ENCODE measurements at places on chromosomes 16 and 17.

DNA sequence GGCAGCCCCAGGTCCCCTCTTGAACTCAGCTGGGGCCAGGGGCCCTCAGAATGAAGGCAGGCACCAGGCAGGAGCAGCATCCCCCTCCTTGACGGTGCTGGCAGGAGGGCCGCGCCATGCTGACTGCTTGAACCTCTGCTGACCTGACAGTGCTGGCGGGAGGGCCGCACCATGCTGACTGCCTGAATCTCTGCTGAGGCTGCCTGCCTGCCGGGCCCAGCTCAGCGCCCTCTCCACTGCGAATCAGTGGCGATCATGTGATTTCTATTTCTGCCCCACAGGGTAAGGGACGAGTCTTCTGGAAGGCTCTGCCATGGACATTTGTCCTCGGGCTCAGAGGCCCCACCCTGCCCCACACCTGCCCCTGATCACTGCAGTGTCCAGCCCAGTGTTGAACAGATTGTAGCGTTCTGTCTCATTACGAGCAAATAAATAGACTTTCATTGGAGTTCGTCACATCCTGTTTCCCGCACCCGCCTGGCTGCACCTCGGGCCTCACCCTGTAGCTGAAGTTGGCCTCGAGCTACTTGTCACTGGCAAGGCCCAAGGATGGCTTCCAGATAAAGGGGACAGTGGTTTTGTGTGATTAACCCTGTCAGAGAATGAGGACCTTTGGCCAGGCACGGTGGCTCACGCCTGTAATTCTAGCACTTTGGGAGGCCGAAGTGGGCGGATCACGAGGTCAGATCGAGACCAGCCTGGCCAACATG lies 8.6 kb downstream of the C16orf90 start:
- no peak for DNase-seq

DNA sequence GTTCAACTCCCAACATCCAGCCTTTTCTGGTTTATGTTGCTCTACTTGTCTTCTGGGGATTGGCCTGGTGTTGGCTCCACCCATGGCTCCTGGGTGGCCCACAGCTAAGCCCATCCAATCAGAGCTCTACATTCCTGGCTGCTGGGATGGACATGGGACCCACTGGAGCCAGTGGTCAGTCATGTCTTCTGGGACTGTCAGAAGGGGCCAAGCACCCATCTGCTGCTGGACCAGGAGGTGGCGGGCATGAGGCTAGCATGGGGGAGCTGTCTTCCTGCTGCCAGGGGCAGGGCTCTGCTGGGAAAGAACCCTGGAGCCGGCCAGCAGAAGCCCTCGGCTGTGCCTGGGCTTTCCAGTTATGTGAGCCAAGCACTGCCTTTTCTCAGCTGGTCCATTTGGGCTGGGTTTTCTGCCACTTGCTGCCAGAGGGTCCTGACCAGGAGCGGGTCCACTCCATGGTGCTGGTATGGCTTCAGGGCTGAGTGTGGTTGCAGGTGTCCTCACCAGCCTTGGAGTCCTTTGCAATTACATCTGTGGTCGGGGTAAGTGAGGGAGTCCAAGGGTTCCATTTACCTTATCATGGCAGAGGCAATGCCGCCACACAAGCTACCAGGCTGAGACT lies 17.4 kb upstream of the ZNF469 start:
- no peak for DNase-seq

GRCh38 chr17:28350271-28350670 lies 7.1 kb downstream of the POLDIP2 start:
- DNase-seq, result no peak

DNA sequence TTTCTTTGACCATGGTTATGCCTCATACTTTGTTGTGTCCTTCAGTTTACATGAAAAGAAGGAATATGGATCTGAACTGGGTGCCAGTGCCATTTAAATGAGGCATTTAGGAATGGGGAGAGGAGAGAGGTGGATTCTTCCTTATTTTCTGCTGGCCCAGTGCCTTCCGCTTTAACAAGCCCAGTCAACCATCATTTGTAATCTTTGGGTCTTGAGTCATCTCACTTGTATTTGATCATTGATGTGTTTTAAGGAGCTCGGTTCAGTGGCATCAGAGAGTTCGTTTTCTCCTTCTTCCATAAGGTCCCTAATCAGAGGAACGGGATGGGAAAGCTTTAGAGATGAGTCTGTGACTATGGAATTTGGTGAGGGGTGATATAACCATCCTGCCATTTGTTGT lies 334.9 kb downstream of the WWOX start:
- DNase-seq, result peak; percentile 90

- DNase-seq, result no peak
Measured at GRCh38 chr17:51493206-51493605, 232.9 kb downstream of the UTP18 start.

DNA sequence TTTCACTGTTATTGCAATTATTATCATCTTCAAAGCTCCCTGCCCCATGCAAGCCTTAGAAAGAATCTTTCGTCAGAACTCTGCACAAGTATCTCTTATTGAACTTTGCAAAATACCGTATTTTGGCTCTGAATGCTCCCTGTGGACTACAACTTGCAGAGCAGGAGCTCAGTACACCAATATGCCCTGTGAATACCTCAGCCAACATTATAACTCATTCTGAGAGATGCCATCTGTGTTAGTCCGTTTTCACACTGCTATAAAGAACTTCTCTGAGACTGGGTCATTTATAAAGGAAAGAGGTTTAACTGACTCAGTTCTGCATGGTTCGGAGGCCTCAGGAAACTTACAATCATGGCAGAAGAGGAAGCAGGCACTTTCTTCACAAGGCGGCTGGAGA lies 87.2 kb upstream of the XYLT1 start:
- no peak for DNase-seq

DNA sequence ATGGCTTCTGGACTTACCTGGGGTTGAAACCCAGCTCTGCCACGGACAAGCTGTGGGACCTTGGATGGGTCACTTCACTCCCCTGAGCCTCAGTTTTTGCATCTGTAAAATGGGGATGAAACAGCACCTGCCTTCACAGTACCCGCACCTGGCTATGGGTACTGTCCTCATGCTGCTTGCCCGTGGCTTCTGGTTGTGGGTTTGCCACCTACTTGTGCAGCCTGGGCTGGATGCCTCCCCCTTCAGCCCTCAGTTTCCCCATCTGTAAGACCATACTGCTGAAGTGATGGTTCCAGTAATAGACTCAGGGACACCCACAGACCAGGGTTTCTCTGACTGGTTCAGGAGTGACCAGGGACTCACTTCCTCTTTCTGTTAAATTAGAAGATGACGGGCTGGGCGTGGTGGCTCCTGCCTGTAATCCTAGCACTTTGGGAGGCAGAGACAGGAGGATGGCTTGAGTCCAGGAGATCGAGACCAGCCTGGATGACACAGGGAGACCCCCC lies 9.4 kb downstream of the GLIS2 start:
- DNase-seq, result no peak

DNA sequence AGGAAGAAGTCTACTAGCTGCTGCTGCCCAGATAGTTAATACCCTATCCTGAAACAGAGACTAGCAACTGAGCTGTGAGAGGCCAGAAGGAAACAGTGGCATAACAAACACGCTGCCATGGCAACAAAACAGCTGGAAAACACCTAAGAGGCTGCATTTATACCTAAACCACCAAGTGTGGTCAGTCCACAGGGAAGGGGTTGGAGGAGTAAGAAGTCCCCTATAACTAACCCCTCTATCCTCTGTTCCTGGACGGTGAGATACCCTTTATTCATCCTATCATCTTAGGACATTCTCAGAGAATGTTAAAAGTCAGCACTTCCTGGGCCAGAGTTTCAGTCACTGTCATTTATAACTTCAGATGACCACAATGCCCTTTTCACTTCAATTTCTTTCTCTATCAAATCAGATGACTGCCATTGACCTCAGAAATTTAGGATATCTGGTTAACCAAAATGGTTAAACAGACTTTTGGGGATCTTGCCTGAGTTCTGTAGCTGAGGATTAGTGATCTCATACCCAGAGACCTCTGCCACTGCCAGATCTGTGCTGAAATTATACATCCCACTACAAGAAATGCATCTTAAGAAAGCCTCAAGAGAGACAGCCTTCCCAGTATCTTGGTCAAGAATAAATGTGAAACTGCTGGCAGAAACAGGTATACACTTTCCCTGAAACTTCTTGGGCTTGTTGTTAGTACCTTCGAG lies 36.2 kb downstream of the STH start:
- DNase-seq, result no peak

GRCh38 chr17:27157297-27157696 lies 136.6 kb upstream of the WSB1 start:
- no peak for DNase-seq

GRCh38 chr17:7004398-7005253 lies 7.8 kb upstream of the RNASEK start:
- peak; percentile 78 for DNase-seq

DNA sequence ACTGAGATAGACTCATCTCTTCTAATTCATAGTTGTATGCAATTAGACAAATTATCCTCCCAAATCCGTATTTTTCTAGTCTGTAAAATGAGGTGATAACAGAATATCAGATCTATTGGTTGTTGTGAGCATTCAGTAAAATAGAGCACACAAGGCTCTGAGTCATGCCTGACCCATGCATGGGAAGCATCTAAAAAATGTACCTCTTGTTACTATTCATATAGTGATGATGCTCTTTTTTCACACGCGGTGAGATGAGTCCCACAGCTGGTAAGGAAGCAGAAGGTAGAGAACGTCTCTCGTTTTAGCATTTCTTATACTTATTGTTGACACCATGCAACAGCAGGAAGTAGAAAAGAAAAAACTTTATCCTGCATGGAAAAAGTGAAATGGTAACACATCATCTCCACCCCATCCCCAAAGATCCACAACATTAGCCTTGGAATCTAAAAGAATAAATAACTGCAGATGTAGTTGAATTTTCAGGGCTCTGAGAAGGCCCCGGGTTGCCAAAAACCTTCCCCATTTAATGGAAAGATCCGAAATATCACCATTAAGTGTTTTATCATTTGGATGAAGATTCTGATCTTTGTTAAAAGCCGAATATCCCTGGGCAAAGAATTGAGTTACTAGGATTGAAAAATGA lies 215.6 kb downstream of the TMEM114 start:
- no peak for DNase-seq

DNA sequence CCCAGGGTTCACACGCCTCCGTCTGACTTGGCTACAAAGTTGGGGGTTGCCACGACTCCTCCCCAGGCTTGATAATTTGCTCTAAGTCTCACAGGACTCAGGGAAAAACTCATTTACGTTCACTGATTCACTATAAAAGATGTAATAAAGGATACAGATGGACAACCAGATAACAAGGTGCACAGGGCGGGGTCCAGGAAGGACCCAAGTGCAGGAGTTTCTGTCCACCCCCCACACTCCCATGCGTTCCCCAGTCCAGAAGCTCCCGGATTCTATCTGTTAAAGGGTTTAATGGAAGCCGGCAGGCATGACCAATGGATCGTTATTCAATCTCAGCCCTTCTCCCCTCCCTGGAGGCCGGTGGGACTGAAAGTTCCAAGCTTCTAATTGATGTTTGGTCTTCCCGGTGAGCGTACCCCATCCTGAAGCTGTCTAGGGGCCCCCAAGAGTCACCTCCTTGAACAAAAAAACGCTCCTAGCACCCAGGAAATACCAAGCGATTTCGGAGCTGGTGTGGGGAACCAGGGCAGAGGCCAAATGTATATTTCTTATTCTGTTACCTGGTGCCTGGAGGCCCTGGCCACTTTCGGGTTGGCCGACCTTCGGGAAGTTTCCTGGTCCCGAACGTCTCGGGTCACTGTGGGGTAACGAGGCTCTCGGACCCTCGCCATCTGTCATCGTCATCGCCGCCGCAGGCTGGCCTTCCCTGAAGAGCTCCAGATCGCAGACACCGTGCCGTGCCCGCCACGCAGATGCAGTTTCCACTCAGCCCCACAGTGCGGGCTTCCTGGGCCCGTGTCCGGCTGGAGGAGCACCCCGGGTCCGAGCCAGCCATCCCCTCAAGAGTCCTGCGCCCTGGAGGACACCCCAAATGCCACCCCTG lies 13.5 kb upstream of the METRNL start:
- DNase-seq, result no peak

GRCh38 chr16:7332611-7333010 lies at the start of gene RBFOX1:
TSS of gene RBFOX1 (plus strand) at chr16:7332845.
- no peak for DNase-seq

GRCh38 chr16:8864480-8865110 lies 4.2 kb downstream of the CARHSP1 start:
- DNase-seq, result no peak

GRCh38 chr16:12674071-12674470 lies 129.6 kb downstream of the CPPED1 start:
- DNase-seq, result no peak

DNA sequence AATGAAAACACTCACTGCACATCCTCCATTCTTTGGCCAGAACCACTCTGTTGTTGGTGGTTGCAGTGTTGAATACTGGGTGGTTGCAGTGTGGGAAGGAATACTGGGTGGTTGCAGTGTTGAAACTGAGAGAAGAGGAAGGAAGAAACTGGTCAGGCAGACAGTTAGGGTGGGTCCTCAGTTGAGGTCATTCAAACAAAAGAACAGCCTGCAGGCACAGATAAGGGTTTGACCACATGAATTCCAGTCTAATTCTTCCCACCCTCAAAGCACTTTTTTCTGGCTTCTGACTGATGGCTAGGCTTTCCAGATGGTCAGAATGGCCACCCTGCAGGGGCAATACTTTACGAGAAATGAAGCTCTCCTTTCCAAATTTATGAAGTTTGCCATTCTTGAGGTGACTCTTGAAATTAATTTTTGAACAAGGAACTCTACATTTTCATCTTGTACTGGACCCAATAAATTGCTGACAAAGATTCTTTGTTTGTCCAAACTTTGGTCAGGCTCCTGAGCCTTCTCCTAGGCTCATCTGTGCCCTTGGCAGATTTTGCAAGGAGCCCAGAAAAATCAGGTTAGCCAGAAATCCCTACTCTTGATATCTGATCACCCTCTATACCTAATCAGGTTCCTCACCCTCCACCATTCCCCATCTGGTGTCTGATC lies 596.6 kb upstream of the CDH5 start:
- DNase-seq, result no peak

DNA sequence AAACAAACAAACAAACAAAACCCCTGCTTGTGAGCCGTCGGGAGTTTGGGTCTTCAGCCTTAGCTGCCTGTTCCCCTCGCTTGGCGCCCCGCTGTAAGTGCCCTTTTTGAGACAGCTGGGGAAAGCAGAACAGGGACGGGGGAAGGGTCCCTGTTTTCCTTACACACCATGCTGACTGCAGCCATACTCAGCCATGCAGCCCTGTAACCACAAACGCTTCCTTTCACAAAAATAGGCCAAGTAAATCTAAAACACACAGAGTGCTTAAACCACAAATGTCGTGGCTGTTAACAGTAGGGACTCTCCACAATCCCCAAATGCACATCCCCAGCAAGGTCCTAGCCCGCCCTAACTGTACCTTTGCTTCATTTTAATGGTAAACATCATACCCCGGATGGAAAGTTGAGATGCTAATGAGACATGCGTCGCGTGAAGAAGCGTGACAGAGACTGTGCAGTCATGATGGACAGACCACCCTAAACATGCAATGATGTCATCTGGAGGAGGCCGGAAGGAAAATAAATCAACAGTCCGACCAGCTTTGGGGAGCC lies 129.9 kb downstream of the MGAT5B start:
- no peak for DNase-seq

- DNase-seq, result peak; percentile 31
Measured at GRCh38 chr16:79758615-79759346, 158.2 kb upstream of the MAF start.

GRCh38 chr17:55641676-55642081 lies 81.0 kb downstream of the TMEM100 start:
- DNase-seq, result peak; percentile 7

Data from kidney glomerular epithelial cell (primary cell).